ENCODE measurements at places on chromosomes 7 and 10.

GRCh38 chr7:18756378-18757050 is 261.0 kb downstream of the HDAC9 start:
- DNase-seq, result no peak

DNA sequence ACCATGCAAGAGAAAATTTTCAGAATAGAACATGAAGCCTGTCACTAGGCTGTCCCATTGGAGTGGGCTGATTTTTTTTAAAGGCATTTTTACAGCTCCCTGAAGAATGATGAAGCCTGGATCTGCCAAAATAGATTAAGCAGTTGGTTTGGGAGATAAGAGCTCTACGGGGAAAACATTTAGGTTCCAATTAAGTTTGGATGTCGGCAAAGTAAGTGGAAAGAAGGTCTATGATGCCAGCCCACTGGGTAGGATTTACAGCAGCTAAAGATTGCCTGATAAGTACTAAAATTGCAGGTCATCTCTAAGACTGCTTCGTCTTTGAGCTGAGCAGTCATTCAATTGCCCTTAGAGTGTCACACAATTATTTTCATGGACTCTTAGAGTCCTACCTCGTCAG is 939.2 kb upstream of the CELF2 start:
- DNase-seq, result no peak

DNA sequence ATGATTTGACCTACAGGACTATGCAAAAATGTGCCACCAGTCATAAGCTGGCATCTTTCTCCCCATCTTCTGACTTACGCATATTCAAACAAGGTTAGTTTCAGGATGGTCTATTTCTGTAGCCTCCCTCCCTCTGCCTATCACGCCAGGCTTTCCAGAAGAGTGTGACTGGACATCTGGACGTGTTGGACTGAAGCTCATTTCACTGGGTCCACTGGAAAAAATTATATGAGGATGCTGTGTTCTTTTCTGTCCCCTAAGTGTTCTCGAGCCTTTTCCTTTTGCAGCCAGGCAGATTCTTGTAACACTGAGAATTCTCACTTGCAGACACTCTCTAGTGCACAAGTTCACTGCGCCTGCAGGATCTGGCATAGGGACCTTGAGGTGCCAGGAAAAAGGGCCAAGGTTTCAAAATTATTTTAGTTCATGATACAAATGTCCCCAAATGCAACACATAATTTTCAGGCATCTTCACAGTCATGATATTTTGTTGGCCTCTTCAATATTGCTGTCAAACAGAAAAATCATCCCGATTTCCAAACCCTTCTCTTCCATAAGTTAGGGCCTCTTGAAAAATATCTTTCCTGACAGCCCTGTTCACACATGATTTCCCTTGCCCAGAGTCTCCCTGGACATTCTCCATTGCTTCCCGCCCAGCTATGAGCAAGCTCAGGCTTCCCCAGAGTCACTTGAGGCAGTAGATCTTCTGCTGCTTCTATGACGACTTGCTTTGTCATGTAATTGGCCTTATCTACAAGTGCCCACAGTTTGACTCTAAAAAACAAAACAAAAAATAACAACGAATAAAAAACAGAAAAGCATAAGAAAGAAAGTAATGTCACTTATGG is 170.4 kb downstream of the BMPER start:
- DNase-seq, result no peak

GRCh38 chr7:112723416-112723815 is 66.8 kb downstream of the TMEM168 start:
- peak; percentile 4 for DNase-seq

DNA sequence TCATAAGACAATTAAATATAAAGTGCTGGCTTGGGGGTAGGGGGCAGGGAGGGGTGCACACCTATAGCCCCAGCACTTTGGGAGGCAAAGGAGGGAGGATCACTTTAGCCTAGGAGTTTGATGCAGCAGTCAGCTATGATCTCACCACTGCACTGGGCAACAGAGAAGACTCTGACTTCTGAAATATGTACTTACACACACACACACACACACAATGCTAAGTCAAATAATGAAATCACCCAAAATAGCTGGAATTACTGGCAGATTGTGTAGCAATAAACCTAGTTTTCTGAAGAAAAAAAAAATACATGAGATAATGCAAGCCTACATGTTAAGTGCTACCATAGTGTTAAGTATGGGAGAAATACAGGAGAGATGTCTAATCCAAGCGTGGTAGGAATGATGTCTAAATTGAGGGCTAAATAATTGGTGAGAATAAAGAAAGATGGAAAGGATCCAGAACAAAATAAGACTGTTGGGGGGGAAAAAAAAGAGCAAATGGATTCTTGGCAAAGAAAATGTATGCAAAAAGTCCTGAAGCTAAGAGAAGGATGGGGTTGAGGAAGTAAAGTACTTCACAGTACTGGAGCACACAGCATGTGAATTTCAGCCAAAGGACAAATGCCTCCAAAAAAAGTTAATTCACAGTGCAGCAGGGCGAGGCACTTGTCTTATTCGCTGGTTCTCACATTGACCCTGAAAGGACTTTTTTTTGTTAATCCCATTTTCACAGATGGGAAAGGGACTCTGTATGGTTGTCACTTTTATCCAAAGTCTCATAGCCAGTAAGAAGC is 73.9 kb downstream of the IGF2BP3 start:
- peak; percentile 88 for DNase-seq

DNA sequence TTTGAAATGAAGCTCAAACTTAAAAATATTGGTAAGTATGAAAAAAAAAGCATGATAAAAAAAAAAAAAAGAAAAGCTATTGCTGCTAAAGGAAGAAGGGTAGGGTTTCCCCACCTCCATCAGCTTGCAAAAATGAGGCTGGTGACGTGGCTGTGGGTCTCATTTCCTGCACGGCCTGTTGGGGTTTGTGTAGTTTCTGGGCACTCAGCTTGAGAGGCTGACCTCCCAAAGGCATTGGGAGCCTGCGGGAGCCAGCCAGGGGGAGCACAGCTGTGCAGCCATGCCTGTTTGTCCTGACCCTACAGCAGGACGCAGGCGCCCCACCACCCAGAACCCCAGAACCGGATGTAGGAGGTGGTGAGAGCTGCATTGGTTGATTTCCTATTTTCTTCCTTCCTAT is 48.8 kb upstream of the CARD11 start:
- DNase-seq, result no peak

DNA sequence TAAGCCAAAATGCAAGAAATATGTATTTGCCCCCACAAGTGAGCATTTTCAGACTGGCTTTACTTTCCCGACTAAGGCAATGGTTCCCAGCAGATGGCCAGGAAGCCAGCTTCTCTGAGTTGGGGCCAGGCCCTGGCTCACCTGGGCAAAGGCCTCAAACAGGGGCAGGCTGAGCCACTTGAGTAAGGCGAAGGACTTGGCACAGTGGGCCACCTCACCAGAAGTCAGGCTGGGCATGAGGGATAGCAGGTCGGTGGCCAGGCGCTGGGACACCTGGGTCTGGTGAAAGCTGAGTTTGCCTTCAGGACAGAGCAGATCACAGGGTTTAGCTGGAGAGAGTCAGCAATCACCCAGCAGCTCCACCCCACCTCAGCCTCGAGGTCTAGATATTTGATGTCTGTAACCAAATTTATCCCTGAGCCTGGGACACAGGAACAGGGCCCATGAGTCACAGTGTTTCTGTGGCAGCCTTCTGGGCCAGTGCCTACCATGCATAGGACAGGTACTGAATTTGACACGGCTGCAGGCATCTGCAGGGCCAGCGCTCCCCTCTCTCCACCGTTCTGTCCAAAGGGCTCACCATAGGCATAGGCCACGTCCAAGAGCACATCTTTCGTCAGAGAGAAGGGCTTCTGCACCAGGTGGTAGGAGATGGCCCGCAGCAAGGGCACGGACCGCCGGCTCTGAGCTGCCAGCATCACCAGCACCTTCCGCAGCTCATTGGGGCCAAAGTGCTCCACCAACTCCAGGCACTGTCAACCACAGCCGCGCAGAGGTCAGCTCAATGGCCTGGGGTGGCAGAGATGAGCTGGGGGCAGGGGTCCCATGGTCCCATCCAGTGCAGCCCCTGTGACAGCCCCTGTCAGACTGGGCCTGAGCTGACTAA is 7.3 kb downstream of the TBRG4 start:
- DNase-seq, result no peak

GRCh38 chr7:84291756-84292155 is 97.2 kb upstream of the SEMA3A start:
- DNase-seq, result no peak

DNA sequence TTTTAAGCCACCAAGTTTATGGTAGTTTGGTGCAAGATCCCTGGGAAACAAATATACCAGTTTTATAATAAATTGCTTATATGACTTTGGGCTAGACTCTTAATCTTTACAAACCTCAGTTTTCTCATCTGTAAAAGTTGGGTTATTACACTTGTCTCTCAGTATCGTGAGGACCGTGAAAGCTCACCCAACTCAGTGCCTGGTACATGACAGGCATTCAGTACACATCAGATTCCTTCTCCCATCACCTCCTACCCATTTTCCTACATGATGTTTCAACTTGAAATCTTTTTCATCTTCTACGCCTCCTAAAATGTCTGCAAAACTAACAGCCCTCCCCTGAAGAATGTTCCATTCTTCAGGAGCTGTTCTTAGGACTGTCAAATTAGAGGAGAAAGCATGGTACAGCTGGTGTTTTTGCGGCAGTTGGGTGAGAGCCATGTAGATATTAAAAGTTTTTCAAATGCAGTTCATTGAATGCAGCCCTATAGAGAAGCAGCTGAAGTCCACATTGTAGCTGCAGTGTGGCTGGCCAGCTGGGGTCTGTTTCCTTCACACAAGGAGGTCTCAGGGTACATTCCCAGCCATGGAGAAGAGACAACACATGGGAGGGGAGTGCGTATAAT is 812.8 kb downstream of the LRMDA start:
- no peak for DNase-seq

- DNase-seq, result no peak
These were observed 153.1 kb downstream of the ZNF365 start for GRCh38 chr10:62527019-62527827.

DNA sequence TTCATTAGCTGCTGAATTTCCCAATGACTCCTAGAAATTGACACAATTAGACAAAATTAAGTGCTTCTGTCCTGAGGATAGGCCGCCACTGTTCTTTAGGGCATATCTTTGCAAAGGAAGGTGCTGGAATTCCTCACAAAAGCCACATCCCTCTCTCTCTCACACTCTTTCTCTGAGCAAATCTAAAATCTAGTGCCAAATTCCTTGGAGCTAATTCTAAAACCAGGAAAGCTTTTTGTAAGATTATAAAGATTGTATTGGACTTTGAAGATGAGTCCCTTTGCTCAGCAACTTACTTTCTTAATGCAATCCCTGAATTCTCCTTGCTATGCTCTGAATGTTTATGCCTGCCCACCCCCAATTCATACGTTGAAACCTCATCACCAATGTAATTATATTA is 288.9 kb downstream of the KCNMA1 start:
- no peak for DNase-seq

DNA sequence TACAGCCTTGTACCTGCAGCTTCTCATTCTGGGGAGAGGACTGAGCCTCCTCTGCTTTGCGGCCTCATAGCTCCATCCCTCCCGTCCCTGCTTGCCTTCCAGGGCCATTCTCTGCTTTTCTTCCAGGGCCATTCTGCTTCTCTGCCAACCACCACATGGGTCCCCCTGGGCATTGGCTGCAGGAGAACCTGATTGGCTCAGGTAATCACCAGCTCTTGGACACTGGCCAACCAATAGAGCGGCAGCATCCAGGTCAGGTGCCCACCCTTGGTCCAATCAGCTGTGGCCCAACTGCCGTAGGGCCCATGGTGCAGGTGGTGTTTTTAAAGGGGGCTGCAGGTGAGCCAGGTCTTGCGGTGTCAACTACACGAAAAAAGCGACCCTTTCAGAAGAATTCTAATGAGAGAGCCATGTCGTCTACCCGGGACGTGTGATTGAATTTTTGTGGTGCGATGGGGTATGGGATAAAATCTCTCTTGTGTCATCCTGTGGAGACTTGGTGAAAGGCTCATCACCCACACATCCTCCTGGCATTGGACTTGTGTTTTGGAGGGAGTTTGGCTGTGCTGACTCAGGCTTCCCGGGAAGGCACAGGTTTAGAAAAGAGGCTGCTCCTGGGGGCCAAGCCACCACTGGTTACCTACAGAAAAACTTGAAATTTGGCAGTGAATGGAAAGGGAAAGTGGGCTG is 46.0 kb upstream of the PODXL start:
- no peak for DNase-seq

- no peak for DNase-seq
These were observed 699.4 kb upstream of the GALNT17 start for GRCh38 chr7:70432567-70433001.

DNA sequence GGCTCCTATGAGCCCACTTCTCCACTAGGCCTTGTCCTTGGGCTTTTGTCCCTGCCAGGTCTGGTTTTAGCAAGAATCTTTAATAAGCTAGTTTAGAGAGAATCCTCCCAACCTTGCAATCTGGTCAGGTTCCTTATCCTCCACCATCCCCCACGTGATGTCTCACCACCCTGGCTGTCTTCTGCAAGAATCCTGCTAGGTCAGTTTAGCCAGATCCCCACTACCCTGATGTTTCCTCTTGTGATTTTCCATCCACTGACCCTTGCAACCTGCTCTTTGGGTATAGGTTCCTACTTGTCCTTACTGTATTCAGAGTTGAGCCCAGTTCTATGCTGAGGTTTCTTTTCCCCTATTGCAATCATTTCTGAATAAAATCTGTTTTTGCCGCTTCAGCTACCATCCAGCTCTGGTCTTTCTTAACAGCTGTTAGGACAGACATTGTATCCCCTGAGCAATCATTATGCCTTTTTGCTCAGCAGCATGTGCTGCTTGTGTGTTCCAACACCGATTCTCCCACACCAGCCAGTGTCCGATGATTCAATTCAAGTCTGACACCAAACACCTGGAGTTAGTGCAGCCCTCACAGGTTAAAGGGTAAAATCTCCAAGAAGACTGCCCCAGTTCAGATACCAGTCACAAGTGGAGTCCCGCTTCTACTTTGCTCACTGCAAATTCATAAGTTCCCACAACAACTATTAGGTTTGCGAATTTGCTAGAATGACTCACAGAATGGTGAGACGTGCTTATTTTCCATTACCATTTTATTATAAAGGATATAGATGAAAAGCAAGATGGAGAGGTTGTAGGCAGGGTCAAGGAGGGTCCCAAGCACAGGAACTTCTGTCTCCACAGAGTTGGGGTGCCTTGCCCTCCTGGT is 62.2 kb upstream of the ADCY1 start:
- no peak for DNase-seq

- DNase-seq, result no peak
These were observed 148.6 kb upstream of the YAE1 start for GRCh38 chr7:39417642-39418041.

GRCh38 chr10:74343804-74344203 is 192.8 kb downstream of the ADK start:
- no peak for DNase-seq

GRCh38 chr10:49734676-49735075 is 27.4 kb downstream of the OGDHL start:
- no peak for DNase-seq

GRCh38 chr7:85023066-85023712 is 163.7 kb downstream of the SEMA3D start:
- DNase-seq, result peak; percentile 68

Measured in fibroblast of lung (primary cell).